Esophagus squamous epithelium (tissue), 5 donors: ENCODE measurements at places on chromosomes 1 and 21.

DNA sequence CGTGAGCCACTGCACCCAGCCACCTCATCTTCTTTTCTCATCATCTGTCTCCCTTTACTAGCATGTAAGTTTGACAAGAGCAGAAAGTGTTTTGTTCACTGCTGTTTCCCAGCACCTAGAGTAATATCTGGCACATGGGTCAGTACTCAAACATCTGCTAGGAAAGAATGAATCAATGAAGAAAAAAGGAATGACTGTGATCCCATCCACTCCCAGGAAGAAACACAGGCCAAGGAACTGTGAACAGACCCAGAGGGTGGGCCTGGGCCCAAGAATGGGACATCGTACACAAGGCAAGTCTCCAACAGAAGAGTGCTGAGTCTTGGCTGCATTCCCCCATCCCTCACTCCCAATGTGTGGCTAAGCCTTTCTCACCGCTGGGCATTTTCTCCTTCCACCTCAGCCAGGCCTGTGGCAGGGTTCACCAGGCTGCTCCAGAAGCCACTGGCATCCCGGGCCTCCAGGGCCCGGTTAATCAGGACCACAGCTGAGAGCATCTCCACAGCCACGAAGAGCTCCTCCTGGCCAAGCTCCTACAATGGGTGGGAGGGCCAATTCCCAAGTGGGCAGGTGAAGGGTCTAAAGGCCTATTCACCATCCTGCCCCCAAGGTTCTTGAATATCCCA is 18.4 kb downstream of the IQGAP3 start:
- DNase-seq: no peak

GRCh38 chr1:236064674-236065508 is at the start of gene NID1:
TSS of gene NID1 (minus strand) at chr1:236065090. CDS start at chr1:236065079, 11 bp downstream.
- DNase-seq: no peak

DNA sequence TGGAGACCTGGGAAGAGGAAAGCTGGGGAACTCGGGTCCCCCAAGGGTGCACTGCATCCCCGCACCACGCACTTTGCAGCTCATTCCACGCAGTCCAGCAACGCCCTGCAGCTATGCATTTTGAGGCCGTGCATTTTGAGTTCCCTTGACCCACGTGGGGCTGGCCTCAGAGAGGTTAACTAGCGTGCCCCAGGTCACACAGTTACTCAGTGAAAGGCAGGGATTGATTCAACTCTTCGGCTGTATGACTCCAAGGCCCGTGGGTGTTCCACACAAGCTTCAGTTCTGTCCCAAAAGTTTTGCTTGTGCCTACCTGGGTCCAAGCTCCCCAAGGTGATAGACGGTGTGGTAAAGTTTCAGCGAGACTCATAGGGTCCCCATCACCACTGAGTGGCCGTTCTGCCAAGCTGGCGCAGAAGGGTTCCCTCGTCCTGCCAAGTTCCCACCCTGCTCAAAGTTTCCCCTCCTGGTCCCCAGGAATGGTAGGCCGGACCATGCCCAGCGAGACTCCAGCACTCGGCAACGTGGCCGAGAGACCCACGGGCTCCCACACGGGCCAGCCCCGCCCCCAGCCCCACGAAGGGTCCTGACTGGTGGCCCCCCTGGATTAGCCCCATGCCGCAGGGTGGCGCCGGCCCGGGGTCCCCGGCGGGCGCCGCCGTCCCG is 611 bp downstream of the HSPG2 start:
- no peak for DNase-seq

DNA sequence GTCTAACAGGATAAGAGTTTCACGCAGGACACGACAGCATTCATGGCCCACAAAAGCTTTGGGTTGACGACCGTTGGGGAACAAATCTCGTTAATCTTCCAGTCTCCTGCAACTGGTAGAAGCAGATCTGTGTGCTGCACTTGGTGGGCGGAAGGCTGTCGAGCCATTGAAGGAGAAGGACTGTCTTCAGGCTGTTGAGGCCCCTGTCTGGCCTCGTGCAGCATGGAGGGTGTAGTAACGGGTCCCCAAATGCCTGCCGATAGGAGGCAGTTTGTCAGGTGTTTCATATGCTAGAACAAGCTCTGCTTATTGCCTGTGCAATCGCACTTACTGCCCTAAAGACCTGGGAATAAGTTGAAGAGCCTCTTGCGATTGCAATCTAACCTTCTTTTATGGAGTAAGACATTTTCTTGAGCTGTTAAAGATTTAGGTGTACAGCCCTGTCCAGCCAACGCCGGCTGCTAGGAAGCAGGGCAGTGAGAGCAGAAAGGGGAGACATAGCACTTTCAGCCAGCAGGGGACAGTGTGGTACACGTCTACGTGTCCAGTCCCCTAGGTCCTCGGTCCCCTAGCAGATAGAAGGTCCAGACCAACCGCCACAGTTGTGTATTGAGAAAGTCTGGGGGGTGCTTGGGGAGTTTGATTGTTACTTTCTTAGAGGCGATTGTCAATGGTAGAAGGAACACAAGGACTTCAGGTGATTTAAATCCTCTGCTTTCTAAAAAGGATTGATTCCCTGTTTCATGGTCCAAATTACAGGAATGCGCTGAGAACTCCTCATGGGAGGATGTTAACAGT is 102.3 kb upstream of the TMPRSS2 start:
- no peak for DNase-seq

DNA sequence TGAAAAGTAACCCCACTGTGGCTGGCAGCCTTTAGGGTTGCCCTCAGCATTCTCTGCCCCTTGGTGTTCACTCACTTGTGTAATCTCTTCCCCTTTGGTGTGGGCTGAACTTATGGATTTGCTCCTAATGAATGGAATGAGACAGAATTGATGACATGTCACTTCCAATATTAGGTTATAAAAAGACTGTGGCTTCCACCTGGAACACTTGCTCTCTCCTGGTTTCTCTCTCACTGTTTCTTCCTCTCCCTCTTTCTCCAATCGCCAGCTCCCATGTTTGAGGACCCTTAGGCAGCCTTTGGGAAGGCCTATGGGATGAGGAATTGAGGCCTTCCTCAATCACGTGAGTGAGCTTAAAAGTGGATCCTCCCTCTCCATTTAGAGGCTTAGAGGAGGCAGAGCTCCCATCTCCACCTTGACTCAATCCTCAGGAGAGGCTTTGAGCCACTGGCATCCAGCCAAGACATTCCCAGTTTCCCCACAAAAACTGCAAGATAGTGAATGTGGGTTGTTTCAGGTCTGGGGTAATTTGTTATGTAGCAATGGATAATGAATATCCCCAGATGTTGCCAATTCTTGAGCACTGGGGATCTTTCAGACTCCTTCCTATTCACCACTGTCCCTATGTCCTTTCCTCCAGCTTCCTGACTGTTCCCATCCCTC is 95.5 kb upstream of the CD34 start:
- no peak for DNase-seq

DNA sequence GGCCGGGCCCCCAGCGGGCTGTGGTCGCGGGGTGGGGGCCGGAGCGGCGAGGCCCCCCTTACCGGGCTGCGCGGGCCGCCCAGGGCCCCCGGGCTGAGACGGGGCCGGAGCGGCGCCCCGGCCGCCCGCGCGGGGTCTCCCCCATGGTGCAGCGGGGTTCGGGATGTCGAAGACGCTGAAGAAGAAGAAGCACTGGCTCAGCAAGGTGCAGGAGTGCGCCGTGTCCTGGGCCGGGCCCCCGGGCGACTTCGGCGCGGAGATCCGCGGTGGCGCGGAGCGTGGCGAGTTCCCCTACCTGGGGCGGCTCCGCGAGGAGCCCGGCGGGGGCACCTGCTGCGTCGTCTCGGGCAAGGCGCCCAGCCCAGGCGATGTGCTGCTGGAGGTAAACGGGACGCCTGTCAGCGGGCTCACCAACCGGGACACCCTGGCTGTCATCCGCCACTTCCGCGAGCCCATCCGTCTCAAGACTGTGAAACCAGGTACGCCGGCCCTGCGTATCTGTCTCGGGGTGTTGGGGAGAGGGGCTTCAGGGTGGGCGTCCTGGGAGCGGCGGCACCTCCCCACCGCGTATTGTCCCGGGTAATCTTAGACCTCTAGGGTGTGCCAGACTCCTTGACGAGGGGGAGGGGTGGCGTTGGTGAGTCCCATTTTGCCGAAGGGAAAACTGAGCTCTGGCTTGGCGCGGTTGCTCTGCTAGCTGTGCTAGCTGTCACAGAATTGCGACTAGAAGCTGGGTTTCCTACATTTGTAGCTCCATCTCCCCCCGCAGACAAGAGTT is 745 bp downstream of the MAGI3 start:
- DNase-seq: peak; percentile 4

DNA sequence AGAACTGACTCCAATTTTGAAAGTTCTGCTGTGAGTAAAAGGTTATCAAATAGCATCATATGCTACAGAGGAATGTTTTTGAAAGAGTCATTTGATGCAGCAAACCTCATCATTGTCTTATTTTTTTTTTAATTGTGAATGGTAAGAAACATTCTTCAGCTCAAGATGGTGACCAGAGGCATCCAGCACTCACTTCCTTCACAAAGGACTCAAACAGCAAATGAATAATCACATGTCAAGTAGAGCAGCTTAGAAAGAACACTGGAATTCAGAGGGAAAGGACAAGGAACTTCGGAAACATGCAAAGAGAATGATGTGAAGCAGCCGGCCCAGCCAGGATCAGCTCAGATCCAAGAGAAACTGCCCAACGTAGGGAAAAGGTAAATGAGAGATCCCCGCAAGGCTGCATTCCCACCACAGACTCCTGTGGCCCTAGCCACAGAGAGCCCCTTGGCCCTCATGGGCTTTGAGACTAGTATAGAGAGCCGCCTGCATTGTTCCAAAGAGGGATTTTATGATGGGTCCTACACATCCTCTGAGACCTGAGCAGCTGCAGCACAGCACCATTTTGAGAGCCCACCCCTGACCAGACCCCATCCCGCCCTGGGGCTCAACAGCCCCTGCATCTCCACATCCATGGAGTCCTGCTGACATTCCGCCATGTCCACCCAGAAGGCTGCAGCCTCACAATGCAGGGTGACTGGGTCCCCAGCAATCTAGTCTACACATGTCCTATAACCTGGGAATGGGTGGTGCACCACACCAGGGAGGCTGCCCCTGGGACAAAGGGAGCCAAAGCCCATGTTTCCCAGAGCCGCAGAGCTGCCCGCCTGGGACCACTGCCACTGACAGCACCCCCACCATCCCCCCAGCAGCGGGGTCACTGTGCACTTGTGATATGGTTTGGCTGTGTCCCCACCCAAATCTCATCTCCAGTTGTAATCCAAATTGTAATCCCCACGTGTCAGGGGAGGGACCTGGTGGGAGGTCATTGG is 21.2 kb upstream of the UTS2 start:
- DNase-seq: no peak

DNA sequence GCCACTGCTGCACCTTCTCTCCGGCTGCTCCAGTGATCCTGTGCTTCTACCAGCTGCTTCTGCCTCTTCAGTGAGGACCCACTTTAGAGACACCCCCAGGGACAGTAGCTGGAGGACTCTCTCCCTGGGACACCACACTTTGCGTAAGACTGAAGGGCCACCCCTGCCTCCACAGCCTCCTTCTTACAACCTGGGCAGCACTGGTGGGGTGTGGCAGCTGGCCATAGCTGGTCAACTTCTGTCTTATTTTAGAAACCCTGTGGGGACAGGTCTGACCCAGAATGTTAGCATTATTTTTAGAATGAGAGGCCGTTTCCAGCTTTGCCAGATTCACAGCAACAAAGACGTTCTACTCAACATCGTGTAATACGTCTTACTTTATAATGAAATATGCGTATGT is 1.1 kb upstream of the KRTAP10-9 start:
- DNase-seq: no peak

DNA sequence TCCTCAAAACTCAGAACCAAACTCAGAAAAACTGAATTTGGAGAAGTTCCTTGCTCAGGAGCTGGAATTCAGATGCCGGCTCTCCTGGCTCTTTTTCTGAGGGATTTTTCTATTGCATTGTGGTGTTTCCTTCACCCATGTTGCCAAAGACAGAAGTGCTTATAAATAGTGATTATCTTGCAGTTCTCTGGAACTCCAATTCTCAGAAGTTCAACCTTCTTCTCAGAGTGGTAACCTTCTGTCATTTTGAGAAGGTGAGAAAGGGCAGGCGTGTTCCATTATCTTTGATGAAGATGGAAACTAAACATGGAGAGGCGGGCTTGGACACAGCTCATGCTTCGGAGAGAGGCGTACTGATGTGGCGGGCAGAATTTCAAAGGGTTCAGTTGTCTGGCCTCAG is 12.4 kb upstream of the ETV3 start:
- no peak for DNase-seq

GRCh38 chr1:210505601-210506496 is 177.1 kb downstream of the HHAT start:
- no peak for DNase-seq

DNA sequence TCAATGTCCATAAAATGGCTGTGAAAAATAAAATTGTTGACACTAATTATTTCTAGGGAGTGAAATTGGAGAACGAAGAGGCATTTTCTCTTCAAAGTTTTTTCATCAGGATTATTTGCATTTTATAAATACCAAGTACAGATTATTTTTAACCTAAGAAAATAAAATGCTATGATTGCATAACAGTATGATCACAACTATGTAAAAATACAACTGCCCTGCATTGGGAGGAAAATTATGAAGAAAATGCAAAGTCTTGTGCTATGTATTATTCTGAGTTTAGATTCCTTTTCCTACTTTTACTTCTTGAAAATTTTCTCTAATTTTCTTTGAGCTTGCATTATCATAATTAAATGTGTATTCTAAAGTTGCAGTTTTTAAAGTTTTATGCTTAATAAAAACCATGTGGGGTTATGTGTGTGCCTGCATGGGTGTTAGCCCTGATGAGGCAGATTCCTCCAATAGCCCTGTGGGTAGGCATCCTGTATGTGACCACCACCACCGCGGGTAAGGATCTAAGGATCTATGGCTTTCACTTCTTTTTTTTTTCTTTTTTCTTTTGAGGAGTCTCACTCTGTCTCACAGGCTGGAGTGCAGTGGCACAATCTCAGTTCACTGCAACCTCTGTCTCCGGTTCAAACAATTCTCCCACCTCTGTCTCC is 24.7 kb downstream of the STX6 start:
- no peak for DNase-seq
